ENCODE measurements at places on chromosomes 5 and 9. TPM values are rescaled to one million over a fixed set of nuclear protein-coding genes. Genes with fewer than 3 reads are reported as not detected.

The TBC1D2 gene
- total RNA-seq: 173 TPM

The AFAP1L1 gene
- 36.9 TPM for total RNA-seq

GRCh38 chr5:163687414-163687813 is 182.0 kb downstream of the MAT2B start:
- no peaks in the 10 kb centered on the region for H3K36me3 ChIP-seq
- H3K27ac ChIP-seq: no peak overlapping the region
- H3K4me3 ChIP-seq: no peak overlapping the region
- DNase-seq: no peak

The TMOD1 gene
- 8.8 TPM for total RNA-seq

GRCh38 chr9:105484226-105484625 is 36.4 kb downstream of the FSD1L start:
- no peak for DNase-seq
- H3K27ac ChIP-seq: no peak overlapping the region
- H3K36me3 ChIP-seq: no peaks in the 10 kb centered on the region
- H3K4me3 ChIP-seq: no peak overlapping the region
- no peaks in the 10 kb centered on the region for H3K4me1 ChIP-seq

The C5orf58 gene
- total RNA-seq: not detected

The ANGPTL2 gene
- 6.2 TPM for total RNA-seq

The NMUR2 gene
- 0.09 TPM for total RNA-seq

Data from upper lobe of left lung (tissue), 6 donors.